G401 (cell line): ENCODE measurements at places on chromosomes 4 and X. TPM values are rescaled to one million over a fixed set of nuclear protein-coding genes. Genes with fewer than 3 reads are reported as not detected.

GRCh38 chr4:138290805-138291204 is 48.7 kb upstream of the SLC7A11 start:
- no peak for DNase-seq

Gene FABP2
- total RNA-seq, result not detected in 2 replicates

Gene OCIAD2
- total RNA-seq, result not detected in 2 replicates

DNA sequence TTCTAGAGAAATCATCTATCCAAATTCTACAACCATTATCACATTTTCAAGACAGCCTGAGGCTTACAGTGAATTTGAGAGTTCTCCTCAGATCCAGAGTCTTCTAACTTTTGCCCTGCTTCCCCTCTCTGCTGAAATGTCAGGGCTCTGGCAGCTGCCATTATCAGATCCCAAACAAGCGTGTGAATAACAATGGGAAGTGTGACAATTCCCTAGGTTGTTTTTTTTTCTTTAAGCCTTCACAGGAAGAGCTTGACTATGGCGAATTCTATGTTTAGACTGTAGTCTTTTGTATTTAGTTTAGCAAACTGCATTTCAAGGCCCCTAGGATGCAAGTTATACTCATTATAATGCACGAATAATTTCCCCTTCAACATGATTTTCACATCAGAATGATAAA is 61.3 kb upstream of the KDR start:
- DNase-seq, result no peak

GRCh38 chr4:180946188-180946587 is 1297.0 kb upstream of the TENM3 start:
- DNase-seq, result no peak

- DNase-seq, result no peak
Observed at GRCh38 chr4:48102303-48102702, 31.7 kb downstream of the TXK start.

GRCh38 chr4:155667222-155667567 is 547 bp downstream of the GUCY1A1 start:
- DNase-seq, result no peak

DNA sequence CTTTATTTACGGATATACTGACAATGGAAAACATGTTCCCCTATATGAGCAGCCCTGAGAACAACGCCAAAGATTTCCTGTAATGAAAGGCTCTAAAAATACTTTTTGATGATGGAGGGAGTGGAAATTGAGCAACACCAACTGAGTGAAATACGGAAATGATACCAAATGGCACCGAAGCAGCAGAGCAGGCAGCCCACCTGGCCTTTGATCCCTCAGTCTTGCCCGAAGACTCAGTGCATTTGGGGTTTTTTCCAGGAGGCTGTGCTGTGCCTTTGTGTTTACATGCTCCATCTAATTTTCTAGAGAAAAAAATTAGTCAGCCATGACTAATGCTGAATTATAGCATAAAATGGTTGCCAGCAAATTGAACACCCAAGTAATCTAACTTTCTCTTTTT is 169.9 kb upstream of the RBPJ start:
- no peak for DNase-seq
